ENCODE measurements at places on chromosomes 6 and 20.
A peak's percentile ranks its signal among the peaks of the same experiment; 100 is the strongest.

DNA sequence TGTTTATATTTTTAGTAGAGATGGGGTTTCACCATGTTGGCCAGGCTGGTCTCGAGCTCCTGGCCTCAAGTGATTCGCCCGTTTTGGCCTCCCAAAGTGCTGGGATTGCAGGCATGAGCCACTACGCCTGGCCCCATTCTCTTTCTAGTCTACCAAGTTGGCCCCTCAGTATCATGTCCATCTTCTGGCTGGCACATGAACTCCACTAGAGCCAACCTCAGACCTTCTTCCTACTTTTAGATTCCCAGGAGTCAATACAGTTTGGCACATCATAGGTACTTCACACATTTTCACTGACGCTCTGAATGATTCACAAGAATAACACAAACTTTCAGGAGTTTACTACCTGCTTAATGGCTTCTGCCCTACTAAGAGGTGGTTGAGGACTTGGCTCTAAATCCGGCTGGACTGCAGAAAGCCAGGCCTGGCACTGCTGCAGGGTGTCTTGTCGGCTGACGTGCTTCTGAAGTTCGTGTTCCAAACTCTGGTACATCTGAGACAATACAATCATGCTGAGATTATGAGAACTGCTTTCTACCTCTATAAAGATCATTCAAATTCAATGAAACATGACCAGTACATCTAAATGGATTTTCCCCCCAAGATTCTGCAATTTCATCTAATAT lies 293.3 kb downstream of the SYNE1 start:
- DNase-seq = no peak

DNA sequence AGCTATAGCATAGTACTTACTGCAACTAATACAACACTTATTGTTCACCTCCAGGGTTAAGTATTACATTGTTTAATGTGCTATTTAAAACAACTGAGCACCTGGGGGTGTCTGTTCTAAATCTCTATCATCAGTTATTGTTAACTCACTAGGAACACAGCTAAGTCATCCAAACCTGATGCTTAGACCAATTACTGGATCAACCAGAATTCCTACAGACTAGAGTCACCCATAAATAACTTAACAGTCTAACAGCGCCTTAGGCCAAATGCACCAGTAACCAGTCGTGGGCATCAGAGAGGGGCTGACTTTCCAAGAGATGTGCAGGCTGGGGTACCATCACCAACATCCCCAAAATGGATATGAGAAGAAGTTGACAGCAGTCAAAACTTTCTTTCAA lies 110.7 kb downstream of the ADTRP start:
- DNase-seq = peak; percentile 57

- no peak for DNase-seq
These were observed 224.7 kb downstream of the NRN1 start for GRCh38 chr6:5781966-5782556.

GRCh38 chr20:38209736-38210405 lies 44.8 kb upstream of the TGM2 start:
- DNase-seq = peak; percentile 46

DNA sequence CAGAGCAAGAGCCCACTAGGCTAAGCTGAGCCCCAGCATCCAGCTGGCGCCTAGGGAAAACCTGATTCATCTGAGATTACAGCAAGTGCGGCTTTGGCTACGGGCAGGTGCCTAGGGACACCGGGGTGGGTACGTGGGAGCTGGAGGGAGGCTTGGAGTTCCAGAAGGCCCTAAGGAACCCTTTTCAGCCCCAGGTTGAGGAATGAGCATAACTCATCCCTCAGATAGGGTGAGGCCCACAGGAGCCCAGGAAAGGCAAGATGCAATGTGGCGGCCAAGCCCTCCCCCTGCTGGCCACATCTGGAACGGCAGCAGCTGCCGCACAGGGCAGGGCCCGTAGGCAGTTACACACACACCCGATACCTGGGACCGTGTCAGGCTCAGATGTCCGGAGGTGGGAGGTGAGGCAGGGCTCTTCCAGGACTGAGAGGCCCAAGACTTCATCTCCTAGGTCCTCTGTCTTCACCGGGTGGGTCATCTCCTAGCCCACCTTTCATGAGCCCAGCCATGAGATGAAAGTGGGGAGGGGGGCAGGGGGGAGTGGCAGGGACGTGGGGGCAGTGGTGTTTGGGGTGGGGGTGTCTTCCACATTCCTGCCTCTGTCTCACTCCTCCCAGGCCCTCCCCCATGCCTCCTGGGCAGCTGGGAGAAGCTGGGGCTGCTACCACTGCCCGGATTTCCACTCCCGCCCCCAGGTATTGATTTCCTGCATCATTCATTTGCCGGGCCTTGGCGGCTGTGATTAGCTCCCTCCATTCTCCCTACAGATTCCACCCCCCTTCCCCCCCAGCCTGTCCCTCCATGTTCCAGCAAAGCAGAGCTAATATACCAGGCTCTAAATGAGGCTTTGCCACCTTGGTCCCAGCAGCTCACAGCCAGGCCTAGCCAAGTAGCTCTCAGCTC lies 5.5 kb downstream of the MDGA1 start:
- peak; percentile 69 for DNase-seq

GRCh38 chr6:130896249-130896648 lies 69.0 kb downstream of the SMLR1 start:
- DNase-seq = no peak

DNA sequence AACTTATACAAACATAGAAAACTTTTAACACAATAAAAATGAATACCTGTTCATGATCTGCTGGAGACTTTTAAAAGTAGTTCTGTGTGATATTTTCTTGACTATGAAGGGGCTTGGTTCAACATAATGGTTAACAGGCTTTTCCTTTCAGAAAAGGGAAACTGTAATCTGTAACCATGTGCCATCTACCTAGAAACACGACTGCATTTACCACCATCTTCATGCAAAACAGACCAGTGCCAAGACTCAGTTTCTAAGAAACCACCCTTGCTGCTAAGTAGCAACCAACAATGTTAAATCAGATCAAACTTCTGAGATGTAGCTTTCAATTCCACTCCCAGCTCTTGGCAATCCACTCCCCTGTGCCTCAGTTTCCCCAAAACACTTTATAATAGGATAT lies 15.7 kb downstream of the STAU1 start:
- DNase-seq = no peak

GRCh38 chr6:153980171-153980570 lies 58.9 kb upstream of the OPRM1 start:
- no peak for DNase-seq

DNA sequence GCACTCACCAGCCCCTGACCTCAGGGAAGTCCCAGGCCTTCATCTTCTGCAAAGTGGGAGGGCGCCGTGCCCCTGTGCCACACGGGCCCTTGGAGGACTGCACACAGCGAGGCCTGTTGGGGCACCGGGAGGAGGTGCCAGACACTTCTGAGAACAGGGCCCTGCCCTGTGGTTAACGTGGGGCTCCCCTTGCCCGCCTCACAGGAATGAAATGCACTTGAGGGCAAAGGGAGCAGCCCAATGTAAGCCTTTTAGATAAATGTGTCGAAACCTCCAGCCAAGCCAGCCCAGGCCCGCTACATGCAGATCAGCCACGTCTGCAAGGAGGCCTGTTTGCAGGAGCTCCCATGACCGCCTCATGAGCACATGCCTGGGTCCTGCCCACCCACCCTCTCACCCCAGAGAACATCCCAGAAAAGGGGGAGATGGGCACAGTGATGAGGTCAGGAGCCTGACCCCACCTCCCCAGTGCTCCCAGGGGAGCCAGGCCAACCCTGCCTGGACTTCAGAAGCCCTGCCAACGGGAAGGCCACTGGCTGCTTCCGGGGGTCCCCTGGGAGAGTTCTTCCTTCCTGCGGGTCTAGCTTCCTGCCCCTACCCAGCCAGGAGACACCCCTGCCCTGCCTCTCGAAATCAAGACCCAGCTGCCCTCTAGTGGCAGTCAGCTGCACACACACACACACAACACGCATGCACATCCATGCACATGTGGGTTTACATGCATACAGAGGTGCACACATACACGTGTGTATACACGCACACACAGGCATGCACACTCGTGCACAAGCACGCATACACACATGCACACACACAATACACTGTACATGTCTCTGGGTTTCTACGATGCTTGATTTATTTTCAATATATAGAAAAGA lies 178.7 kb downstream of the TAF4 start:
- peak; percentile 28 for DNase-seq
